ENCODE measurements at places on chromosomes 2 and 18.

DNA sequence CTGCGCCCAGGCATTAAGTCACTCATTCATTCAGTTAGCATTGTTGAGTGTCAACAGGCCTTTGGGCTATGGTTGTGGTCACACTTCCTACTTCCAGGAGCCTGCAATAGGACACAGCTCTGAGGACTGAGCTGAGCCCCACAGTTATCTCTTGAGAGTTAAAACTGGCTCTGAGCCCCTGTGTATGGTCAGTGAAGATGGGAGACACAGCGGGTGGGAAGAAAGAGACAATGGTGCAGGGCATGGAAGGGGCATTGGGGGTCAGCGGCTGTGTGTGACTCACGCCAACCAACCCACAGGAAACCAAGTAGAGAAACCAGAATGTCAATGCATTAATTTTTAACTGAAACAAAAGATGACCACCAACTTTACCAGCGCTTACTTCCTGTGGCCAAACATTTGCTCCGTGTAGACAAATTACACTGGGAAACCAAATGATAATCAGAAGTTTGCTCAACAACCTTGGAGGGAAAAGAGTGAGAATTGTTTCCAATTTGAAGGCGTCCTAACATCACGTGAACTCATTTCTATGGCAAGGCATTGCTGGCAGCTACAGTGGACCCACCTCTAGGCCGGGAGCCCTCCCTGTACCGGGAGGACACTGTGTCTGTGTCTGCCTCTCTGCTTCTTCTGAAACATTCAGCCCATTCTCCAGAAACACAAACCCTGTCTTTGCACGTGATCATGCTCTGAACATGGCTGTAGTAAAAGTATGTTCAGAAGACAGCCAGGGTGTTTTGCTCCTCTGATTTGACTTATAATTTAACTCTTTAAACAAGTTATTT is 212.0 kb upstream of the ID2 start:
- DNase-seq: no peak

- peak; percentile 12 for DNase-seq
These were observed 703 bp downstream of the UGGT1 start for GRCh38 chr2:128091726-128092080.

- no peak for DNase-seq
These were observed 15.8 kb upstream of the PRSS56 start for GRCh38 chr2:232504438-232504837.

GRCh38 chr18:76982038-76982437 is 150.5 kb downstream of the MBP start:
- no peak for DNase-seq
